ENCODE measurements at places on chromosomes 7 and 10.

- DNase-seq, result no peak
Observed at GRCh38 chr10:15419279-15419874, 48.3 kb upstream of the FAM171A1 start.

DNA sequence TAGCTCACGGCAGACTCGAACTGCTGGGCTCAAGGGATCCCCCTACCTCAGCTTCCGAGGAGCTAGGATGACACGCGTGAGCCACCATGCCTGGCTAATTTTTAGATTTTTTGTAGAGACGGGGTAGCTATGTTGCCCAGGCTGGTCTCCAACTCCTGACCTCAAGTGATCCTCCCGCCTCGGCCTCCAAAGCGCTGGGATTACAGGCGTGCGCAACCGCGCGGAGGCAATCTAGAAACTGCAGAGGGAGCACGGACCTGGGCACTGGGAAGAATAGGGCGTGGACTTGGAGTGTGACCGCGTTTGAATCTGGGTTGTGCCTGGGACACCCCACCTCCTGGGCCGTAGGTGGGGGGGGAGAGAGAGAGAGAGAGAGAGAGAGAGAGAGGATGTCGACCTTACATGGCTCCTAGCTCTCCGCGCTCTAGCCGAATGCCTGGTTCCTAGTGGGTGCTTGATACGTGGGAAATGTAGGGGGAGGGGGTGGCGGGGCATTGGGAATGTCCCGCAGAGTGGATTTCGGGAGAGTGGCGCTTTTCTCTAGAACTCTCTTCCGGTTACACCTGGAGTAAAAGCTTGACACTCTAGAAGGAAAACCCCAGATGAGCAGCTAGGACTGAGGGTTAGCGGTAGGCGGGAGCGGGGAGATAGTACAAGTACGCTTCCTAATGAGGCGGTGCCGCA is 1.2 kb upstream of the MAP3K8 start:
- DNase-seq, result no peak

DNA sequence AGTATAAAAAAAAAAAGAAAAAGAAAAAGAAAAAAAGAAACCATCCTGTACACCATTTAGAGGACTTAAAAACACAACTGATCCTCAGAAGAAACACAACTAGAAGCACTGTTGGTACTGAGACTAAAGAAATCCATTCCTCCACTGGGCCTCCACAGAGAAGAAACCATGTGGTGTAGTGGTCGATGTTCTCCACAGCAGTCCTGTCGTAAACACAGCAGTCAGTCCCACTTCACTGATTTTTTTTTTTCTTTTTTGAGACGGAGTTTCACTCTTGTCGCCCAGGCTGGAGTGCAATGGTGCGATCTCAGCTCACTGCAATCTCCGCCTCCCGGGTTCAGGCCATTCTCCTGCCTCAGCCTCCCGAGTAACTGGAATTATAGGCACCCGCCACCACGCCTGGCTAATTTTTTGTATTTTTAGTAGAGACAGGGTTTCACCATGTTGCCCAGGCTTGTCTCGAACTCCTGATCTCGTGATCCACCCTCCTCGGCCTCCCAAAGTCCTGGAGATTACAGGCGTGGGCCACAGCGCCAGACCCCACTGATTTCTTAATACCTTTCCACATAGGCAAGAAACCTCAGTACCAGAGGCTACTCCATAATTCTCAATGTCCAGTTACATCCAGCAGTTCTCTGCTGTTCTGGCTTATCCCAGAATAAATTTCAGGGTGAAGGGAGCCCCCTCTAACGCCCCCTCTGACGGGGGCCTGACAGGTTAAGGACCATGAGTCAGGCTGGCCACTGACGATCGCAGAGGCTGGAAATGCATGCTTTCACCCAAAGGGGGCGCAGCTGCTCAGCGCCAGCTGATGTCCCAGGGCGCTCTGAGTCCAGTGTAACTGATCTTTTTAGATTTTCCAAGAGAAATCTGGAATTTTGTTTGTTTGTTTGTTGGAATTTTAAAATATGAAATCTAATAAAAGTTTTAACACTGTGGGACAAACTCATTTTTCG is 24.8 kb upstream of the FFAR4 start:
- DNase-seq, result no peak

GRCh38 chr10:44991571-44991970 is 9.2 kb upstream of the ZNF22 start:
- no peak for DNase-seq
